ENCODE measurements at places on chromosomes 3 and 15.

- DNase-seq, result no peak
Measured at GRCh38 chr3:109631897-109632296, 294.6 kb upstream of the DPPA4 start.

DNA sequence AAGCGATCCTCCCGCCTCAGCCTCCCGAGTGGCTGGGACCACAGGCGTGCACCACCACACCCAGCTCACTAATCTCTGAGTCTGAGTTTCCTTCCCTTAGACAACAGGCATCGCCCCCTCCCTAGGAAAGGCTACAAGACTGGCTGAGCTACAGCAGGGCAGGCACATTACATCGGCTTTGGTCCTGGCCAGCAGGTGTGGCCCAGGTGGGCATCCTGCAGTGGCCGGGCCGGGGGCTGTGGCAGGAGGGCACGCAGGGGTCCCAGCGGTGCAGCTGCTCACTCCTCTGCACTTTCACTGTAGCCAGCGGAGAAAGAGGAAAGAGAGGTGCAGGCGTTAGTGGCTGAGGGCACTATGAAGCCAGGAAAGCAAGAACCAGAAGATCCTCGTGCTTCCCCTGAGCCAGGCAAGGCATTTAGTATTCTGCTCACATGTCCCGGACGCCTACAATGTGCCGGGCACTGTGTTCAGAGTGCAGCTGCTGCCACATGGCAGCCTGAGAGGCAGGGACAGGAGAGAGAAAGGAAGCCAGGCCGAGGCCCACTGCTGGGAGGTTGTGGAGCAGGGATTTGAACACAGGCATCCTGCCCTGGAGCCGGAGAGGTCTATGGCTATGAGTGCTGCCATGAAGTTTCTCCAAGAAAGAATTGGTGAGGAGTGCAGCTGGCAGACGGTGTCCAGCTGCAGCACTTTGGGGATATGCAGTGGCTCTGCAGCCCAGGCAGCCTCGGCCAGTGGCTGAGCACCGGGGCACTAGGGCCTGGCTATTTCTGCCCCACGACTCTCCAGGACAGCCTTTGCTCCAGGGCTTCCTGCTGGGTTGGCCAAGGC lies 22.3 kb downstream of the GRIP2 start:
- no peak for DNase-seq

- DNase-seq, result no peak
Measured at GRCh38 chr15:58980351-58980939, 7.0 kb upstream of the RNF111 start.

GRCh38 chr3:42936157-42936981 lies 30.4 kb downstream of the ZNF662 start:
- no peak for DNase-seq

GRCh38 chr3:110614186-110614585 lies 457.4 kb upstream of the NECTIN3 start:
- DNase-seq, result no peak

DNA sequence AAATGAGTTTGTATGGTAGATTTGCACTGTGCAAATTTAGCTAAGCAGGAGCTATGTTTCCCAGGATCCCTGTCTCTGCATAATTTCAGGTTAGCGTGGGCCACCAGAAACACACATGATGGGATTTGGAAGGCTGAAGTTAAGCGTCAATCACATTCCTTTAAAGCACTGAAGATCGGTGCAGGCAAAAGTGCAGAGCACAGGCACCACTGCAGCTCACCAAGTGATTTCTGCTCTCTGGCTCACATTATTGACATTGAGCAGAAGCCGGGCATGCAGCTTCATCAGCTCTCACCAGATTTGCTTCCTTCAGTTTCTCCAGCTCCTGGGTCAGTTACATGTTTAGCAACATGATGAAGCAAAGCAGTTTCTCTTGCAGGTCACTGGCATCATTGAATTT lies 256.4 kb upstream of the TGFBR2 start:
- no peak for DNase-seq

- DNase-seq, result no peak
Measured at GRCh38 chr3:153897842-153898241, 223.3 kb upstream of the ARHGEF26 start.

DNA sequence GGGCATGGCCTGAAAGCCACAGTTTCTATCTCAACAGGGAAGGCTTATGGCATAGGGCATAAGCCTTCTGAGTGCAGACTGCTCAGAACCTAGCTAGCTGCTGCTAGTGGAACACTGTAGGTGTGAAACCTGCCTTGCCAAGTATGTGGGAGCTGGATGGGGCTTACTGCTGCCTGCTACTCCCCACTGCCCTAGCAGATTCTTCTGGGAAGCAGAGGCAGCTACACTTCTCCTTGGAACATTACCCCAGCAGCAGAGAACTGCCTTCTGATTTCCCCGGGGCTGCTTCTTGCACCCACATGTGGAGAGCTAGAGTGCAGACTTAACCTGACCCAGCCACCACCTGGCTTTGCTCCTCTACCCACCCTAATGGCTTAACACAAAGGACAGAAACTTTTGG lies 215.7 kb downstream of the POLQ start:
- DNase-seq, result no peak

DNA sequence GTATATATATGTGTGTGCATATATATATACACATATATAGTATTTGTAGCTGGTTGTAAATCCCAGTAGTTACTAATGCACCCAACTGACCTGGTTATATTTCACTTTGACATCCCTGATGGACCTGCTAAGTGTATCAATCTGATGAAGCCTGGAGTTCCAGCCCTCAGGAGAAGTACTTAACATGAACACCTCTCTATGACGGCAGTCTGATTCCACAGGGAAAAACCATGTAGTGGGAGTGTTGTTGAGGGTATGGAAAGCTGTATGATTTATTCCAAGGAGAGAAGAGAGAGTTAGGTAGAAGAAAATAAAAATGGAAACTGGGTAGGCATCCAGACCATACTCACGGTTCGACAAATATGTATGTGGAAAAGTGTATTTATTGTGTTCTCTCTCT lies 531.2 kb upstream of the SEMA6D start:
- DNase-seq, result no peak

- no peak for DNase-seq
Measured at GRCh38 chr3:32452009-32452408, 50.6 kb downstream of the CMTM6 start.

GRCh38 chr3:64549869-64550268 lies 137.9 kb downstream of the ADAMTS9 start:
- DNase-seq, result no peak

- no peak for DNase-seq
Measured at GRCh38 chr3:138418601-138419206, 15.7 kb upstream of the ESYT3 start.

DNA sequence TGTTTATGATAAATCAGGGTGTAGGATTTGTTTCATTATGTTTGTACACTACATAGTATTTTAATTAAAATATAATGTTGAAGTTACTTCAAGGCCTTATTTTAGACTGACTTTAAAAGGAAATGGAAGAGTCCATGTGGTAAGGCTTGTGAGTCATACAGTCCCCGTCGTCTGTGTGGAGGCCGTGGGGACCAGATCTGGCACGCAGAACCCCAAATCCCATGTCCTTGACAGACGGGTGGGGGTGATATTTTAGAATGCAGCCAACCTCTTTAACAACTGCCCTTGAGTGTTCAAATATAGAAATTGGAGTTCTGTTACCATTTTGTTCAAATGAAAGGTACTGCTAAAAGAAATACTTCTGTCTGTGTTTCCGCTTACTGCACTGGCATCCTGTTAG lies 35.8 kb downstream of the ABHD17C start:
- no peak for DNase-seq

DNA sequence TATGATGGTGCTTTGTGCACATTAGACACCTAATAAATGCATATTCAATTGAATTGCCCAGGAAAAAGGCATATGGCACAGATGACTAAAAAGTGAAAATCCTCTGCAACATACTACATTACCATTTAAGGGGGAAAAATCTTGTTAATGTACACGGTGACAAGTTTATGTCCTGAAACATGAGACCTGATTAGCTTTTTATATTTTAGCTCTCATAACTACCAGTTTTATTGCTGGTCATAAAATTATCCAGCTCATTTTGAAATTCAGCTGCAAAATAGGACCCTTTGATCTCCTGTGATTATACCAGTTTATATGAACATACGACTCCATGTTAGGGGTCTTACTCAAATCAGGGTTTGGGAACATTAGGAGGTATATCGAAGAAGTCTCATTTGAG lies 684.6 kb upstream of the CCDC54 start:
- DNase-seq, result no peak

- no peak for DNase-seq
Measured at GRCh38 chr15:90807786-90808086, 60.7 kb upstream of the FURIN start.

DNA sequence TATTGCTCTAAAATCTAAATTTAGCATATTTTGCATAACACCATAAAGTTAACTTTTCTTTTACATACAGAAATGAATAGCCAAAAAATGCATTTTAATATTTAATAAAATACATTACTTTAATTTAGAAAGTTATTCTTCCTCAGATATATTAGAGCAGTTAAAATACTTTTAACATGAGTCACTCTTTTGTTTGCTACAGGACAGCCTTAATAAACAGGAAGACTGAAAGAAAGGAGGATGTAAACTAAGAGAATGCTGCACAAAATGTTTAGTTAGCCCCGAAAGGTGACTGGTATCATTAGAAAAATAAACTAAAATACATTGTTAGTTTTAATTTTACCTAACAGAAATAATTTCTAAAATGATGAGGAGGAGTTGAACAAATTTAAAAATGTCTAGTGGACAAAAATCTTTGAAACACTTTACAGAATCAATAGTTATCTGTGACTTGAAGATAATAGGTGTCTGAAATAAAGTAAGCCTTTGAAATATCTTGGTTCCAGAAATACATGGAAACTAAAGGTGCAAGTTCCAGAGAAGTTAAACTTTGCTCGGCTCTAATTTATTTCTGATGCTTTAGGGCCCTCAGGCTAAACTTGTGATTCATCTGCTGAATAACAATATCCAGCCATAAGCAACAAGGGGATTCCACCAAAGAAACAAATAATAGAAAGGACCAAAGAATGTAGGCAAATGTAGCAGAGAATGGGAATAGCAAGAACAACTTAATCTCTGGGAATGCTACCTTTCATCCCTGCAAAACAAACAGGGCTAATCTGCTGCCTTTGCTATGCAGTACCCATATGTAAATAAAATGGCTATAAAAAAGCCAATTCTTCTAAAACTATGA lies 138.3 kb upstream of the UBP1 start:
- DNase-seq, result no peak

GRCh38 chr3:94294806-94295205 lies 231.9 kb downstream of the NSUN3 start:
- DNase-seq, result no peak

DNA sequence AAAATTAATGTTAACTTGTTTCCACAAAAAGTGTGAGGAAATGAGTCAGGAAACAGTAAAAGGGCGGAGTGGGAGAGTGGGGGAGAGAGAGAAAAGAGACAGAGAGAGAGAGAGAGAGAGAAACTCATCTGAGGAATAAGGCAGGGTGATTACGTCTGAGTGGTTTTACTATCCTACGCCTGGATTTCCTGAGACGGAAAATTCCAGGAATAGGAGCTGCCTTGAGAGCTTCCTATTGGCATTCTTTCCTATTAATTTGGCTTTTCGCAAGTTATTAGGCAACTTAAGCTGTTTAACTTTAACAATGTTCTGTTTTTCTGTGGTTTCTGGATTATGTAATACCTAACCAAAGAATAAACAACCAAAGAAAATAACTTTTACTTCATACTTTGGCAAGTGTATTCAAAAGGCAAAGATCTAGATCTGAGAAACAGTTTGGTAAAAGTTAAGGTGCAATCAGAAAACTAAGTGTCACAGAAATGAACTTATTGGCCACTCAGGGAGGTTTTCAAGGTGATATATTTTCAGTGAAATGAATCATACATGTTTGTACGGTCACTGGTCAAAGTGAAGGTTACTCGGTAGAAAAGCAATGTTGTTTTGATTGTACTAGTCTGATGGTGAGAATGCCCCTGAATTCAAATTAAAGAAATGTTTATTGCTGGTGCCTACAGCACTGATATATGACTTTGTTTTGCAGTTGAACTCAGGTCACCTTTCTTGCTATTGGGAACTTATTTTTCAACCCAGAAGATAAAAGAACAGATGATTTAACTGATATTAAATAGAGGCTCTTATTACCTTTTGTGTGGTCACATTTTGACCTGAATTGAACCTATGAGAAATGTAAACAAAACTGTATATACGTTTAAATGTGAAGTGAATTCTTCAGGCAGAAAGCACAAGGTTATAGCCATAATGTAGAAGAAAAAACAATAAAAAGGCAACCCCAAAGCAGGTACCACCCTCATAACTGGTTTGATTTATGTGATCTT lies 39.9 kb upstream of the TNFSF10 start:
- DNase-seq, result no peak

DNA sequence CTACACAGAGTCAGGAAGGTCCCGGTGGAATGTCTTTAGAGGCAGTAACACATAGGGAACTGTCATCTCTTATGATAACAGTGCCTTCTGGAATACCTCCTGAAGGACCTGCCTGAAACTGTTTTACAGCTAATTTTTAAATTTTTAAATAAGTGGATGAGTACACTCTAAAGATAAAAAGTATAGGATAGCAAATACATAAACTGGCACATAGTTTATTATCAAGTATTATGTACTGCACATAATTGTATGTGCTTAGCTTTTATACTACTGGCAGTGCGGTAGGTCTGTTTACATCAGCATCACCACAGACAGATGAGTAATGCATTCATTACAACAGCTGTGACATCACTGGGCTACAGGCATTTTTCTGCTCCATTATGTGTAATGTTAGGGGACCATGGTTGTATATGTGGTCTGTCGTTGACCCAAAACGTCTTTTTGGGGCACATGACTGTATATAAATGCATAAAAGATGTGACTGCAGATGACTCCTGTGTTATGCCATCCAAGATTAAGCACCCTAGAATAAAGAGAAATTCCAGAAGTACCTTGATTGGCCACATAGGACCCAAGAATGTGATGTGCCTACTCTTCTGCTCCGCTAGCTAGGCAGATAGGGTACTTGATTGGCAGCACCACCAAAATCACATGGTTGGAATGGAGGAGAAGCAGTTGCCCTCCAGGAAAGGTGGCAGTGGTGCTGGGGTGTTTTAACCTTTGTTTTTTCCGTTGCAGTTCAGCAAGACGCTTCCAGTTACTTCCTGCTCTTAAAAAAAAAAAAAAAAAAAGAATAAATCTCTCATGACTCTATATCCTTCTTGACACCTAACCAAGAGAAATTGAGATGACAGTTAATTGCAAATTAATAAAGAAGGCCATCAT lies 3.3 kb downstream of the VPS8 start:
- DNase-seq, result no peak

GRCh38 chr3:8864402-8865350 lies 95.3 kb upstream of the OXTR start:
- no peak for DNase-seq

Measured in DMS79 treated with DMSO at 0.1 percent for 48 hours (cell line).